ENCODE measurements at places on chromosomes 4 and X.

DNA sequence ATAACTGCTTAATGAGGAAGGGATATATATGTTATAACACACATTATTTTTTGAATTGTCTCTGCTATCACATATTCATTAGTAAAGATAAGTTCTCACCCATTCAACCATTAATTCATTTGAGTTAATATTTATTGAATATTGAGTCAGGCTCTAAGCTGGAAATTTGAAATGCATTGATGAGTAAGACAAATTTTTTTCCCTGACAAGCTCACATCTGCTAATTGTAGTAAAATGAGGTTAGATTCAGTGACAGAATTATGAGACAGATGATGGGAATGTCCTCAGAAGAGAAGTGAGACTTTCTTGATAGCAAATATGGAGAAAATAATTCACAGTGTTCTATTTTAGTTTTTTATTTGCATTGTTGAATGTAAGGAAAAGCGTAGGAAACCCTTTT is 194.3 kb downstream of the SLC4A4 start:
- no peak for DNase-seq

- no peak for DNase-seq
Observed at GRCh38 chr4:140673729-140674128, 82.5 kb downstream of the TBC1D9 start.

DNA sequence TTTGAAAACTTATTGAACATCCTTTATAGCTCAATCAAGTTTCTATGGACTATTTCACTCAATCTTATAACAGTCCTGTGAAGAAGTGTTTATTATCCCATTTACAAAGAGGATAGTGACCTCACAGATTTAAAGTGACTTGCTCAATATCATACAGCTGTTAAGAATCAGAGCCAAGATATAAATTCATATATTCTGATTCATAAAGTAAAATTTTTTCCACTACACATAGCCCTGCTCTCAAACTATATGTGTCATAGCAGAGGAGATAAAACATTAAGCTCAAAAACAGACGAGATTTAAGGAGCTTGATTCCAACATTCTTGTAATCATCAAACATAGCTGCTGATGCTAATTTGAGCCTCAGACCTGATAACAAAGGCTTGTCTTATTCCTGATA is 226.8 kb downstream of the CAMK2D start:
- DNase-seq: no peak

GRCh38 chr4:92455951-92456350 is 152.2 kb downstream of the GRID2 start:
- DNase-seq: no peak

GRCh38 chr4:38377195-38377594 is 286.8 kb upstream of the KLF3 start:
- DNase-seq: no peak

DNA sequence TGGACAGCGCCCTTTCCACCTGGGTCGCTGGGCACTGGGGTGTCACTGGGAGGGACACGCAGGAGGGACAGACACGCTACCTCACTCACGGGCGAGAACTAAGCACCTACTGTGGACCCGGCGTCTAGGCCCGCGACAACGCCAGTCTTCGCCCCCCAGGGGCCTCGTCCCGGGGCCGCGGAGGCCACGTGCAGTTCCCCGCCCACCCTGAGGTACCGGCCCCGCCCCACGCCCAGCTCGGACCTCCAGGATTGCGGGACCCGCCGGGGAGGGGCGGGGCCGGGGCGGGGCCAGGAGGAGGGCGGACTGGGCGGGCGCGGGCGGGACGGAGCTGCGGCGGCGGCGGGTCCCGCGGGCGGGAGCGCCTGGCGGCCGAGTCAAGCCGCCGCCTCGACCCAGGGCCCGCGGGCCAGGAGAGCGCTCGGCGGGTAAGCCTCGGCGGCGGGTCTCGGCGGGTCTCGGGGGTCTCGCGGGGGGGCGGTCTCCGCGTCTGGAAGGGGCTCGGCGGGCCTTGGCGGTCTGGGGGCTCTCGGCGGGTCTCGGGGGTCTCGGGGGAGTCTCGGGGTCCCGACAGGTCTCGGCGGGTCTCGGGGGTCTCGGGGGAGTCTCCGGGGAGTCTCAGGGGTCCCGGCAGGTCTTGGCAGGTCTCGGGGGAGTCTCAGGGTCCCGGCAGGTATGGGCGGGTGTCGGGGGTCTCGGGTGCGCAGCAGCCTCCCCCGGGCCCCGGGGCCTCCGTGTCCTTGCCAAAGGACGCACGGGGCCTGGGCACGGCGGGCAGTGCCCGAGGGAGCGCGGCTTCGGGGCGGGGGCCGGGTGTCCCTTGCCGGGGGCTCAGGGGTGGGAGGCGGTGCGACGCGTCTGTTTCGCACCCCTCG is at the start of gene SH3BP2:
TSS of gene SH3BP2 (plus strand) at position 375 of the 875 bp plus-strand sequence. CDS start 27,533 bp downstream, outside the sequence.
- no peak for DNase-seq

Data from stimulated activated CD8-positive, alpha-beta memory T cell treated with anti-CD3 and anti-CD28 coated beads, Interleukin-4, amount 100 ng/mL, for 4 hours (primary cell).